ENCODE measurements at places on chromosomes 2 and 18.

- DNase-seq = no peak
Observed at GRCh38 chr2:224630659-224631550, 45.7 kb upstream of the CUL3 start.

GRCh38 chr2:111627256-111627655 lies 256.7 kb downstream of the ANAPC1 start:
- no peak for DNase-seq

GRCh38 chr2:98547092-98547790 lies 61.1 kb downstream of the COA5 start:
- DNase-seq = no peak

DNA sequence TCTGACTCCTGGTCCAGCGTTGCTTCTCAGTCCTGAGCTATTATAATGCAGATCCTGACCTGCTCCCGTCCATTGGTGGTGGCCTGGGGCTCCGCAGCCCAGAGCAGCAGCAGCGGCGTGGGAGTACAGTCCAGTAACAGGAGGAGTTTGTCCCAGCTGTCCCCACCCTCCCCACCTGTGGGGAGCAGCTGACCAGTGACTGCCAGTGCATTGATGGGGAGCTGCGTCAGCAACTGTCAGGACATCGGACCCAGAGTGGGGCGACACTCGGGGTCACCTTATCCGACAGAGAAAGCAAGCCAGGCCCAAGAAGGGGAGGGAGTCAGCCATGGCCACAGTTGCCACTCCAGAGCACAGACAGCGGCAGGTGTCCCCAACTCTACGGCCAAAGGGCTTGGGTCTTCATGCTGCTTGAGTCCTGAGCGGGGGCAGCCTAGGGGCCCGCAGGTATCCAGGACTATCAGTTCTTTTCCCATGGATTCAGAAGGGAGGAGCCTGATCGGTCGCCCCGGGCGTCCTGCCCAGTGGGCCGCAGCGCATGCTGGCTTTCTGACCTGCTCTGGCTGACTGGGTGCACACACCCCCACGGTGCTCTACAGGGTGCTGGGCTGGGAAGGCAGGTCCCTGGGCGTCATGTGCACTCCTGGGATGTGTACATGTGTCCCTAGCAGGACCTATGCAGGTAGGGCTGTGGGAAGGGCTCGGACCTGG lies 29.7 kb downstream of the DNMT3A start:
- no peak for DNase-seq

GRCh38 chr18:14961991-14962390 lies 214.0 kb downstream of the ANKRD30B start:
- no peak for DNase-seq

All from CD4-positive, alpha-beta T cell treated with Interleukin-10 for 1 hour (primary cell).